ENCODE measurements at places on chromosomes 1 and 21.

- no peak for DNase-seq
These were observed 59.3 kb upstream of the GJB5 start for GRCh38 chr1:34695580-34695979.

DNA sequence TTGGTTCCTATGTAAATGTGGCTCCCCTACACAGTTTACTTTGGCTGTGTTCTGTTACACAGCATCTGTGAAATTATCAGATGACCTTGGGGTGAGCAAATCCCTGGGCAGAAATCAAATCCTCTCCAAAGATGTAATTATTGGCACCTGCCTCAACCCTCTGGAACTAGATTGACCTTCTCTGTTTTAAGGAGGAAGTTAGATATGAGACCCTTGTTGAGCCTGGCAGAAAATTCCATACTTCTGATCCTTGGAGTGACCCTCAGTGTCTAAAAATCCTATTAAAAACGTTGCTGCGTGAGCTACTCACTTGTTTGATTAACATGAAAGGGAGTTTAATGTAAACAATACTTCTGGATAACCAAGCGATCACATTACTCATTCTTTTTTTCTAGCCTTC lies 122.0 kb downstream of the CLIC6 start:
- no peak for DNase-seq

GRCh38 chr1:93552741-93553455 lies 105.0 kb downstream of the FNBP1L start:
- no peak for DNase-seq

DNA sequence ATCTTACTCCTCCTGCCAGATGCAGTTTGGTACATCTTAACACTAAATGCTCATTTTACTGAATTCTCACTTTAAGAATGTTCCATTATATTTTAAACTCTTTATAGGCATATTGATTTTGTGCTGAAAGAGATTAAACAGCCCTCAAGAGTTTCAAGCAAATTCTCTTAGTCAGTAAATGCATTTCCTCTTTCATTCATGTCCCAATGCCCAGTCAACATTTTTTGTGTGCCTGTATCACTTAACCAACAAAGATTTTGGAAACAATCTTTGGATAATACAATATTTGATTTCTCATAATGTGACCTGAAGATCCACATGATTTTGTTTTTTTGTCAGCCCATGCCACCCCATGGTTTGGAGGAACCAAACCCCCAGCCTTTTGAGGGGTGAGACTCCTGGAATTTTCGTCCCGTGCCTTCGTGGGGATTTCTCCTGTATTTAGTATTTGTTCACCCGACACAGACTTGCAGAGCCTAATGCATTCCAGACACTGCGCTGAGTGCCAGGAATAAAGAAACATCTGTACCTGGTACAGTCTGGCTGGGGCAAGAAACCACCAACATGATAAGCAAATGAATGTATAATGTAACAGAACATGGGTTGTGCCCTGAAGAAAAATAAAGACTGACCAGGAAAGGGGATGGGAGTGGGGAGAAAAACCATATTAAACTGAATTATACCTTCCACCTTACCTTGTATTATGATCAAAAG lies 47.1 kb upstream of the ETS2 start:
- DNase-seq = no peak

DNA sequence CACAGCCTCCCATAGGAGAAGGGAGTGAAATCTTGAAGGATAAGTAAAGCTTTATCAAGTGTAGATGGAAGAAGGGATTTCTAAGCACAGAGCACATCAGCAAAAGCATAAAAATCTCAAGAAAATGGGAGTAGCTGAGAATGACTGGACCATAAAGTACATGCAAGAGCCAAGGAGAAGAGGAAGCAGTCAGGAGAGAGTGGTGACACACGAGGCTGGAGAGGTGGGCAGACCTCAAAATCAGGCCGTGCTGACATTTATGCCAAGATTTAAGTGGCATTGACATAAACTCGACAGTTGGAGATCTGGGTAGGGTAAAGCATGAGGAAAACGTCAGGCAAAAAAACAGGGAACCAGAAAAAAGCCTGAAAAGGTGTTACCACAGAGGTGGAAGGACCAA lies 62.3 kb downstream of the GFI1 start:
- no peak for DNase-seq

- DNase-seq = no peak
These were observed 37.7 kb upstream of the GPR157 start for GRCh38 chr1:9166289-9167235.
